ENCODE measurements at places on chromosomes 7 and 10.

DNA sequence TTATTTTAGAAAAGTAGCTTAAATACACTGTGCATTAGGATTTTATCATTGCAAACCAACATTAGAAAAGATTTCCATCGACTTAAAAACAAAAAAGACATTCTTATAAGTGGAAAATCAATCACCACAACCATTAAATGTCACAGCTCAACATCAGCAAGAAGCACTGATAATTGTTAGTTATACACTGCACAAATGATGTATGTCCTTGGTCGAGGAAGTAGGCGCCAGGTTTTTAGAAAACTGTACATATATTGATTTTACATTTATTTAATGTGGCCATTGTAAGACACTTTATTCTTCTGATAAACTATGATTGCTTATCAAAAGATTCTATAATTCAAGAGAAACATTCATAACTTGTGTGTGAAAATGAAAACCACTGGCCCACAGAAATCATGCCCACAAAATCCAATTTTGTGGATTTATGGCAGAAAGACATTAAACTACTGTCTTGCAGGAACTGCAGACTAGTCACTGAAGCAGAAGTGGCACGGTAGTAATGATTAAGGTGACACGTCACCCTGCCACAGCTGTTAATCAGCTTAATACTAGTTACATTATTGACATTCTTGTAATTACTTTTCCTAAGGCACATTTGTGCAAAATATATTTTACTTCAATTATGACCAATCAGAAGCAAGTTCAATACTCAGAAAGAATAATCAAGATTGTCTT lies 79.4 kb downstream of the VPS41 start:
- DNase-seq: no peak

DNA sequence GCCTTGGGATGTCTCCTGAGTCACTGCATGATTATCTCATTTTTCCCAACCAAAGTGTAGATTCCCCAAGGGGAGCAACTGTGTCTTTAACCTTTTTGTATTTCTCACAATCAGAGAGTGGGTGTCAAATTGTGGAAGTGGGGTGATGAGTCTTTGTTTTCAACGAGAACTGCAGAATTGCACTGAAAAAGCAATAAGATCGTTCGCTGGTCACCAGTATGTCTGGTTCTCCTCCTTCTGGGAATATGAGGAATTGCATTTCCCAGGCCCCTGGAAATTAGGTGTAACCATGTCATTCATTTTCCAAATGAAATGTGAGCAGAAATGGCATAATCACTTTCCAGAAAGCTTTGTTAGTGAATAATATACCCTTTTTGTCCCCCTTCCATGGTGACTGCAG lies 326.9 kb downstream of the GPAM start:
- DNase-seq: no peak

- DNase-seq: no peak
Observed at GRCh38 chr10:91629715-91630549, 2.9 kb downstream of the PPP1R3C start.

DNA sequence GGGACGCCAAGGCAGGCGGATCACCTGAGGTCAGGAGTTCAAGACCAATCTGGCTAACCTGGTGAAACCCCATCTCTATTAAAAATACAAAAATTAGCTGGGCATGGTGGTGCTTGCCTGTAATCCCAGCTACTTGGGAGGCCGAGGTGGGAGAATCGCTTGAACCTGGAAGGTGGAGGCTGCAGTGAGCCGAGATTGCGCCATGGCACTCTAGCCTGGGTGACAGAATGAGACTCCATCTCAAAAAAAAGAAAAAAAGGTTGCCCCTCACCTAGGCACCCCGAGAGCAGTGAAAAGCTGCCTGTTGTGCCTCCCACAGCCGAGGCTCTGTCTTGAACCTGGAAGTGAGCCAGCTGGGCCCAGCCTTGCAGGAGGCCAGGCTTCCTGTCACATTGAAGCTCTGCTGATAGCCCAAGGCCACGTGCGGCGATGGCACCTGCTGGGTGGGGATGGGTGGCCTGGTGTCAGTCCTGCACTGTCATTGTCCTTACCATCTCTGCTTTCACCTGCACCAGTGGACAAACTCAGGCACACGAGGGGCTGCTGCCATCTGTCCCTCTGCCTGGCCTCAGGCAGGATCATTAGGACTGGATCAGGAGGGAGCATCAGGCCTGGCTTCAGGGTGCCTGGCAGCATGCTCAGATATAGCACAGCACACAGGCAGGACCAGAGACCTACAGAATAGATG lies 37.8 kb downstream of the DNAJB12 start:
- no peak for DNase-seq

DNA sequence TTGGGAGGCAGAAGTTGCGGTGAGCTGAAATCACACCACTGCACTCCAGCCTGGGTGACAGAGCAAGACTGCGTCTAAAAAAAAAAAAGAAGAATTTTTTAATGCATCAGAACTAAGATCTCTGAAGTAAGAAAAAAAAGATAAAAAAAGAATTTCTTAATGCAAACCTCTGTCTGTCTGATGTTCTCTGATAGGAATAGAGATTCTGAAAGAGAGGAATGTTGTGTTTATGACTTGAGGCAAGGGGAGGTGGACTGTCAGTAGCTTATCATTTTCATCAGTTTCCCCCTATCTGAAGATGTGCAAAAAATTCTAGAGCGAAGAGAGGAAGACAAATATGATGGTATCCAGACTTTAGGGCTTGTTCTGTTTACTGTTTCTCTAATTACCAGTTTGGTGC lies 121.5 kb downstream of the SEC23IP start:
- no peak for DNase-seq

GRCh38 chr7:6705959-6706665 lies 635 bp downstream of the ZNF12 start:
- peak; percentile 17 for DNase-seq

DNA sequence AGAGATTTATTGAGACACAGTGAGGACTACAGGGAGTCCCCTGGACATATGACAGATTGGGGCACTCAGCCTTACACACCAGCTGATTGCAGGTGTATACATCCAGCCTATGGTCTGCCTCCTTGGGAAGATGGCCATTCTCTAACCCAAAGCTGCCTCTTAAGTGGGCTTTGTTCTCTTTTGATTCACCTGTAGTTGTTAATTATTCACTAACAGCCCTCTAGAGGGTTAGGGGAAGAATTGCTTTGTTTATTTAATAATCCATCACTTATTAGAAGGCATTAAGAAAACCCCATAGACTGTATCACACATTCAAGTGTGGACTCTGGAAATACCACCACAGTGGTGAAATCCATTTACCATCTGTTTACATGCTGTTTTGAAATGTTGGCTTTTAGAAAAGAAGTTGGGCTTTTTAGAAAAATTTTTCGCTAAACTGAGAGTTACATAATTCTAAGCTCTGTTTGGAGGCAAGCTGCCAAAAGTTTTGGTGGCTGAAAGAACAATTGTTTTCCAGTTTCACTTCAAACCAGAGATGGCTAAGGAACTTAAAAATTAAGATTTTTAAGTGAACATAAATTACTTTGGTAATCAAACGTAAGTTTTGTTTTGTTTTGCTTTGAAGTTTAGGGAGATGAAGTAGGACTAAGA lies 379.1 kb downstream of the ADRA2A start:
- DNase-seq: no peak

DNA sequence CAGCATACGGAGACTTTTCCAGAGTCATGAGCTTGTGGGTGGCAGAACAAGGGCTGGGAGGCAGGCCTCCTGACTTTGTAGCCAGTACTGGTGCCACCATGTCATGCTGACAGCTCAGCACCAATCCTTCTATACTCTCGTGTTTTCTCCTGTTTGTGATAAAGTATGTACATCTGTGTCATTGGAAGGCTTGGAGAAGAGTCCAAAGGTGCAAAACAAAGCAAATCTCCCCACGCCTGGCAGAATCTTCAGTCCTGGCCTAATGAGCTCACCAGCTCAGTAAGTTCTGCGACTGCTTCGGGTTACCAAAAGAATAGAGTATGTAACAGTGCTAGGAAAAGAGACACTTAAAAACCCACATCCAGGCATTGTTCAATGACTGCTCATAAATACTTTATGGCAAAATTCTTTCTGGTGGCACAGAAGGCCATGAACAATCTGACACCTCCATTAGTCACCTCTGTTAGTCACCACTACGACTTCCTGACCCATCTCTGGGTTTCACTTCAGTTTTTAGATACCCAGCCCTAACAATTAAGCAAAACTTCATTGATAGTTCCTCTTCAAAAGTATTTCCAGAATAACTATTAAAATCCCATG lies 24.5 kb downstream of the STEAP1 start:
- no peak for DNase-seq

DNA sequence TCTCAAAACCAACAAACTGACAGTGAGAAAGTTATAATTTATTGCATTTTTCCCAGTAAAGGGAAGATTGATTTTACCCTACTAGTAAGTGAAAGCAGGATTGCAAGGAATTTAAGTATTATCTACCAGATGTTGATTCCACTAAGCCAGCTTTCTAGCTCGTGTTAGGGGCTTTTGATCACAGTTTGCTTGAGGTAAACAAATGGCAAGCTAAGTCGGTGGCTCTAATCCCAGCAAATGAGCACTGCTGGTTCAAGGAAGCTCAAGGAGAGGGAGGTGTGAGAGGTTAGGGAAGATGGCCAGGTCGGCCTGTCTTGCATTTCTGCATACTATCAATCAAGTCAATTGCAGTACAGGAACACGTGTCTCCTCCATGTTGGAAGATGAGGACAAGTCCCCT lies 448.7 kb upstream of the POM121L12 start:
- DNase-seq: no peak

- DNase-seq: no peak
Observed at GRCh38 chr7:82506702-82507101, 63.1 kb upstream of the CACNA2D1 start.

DNA sequence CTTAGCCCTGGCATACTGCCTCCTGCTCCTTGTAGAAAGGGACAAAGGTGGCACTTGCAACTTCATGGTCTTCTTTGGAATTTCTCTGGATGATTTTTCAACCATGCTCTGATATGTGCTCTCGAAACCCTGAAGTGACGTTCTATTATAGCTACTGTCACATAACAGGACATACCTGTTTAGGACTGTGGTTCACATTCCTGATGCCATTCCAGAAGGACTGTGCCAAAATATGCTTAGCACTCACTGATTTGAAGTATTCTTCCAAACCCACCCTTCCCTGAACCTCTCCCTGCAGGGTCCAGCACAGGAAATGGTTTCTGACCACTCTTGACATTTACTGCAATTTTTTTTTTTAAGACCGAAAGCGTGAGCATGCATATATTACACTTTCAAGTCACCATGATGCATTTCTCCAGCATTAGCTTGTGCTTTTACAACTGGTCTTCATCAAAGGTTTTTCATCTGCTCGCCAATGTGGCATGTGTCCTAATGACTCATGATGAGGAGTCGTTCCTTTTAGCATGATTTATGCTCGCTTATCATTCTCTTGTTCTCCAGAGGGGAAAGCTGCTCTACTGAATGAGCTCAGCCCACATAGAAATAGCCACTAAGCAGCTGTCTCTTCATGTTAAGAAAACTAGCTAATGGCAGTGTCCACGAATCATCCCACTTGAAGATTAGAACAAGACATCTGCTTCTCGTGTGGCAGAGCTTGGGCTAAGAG lies 135.2 kb downstream of the ADAM12 start:
- no peak for DNase-seq

DNA sequence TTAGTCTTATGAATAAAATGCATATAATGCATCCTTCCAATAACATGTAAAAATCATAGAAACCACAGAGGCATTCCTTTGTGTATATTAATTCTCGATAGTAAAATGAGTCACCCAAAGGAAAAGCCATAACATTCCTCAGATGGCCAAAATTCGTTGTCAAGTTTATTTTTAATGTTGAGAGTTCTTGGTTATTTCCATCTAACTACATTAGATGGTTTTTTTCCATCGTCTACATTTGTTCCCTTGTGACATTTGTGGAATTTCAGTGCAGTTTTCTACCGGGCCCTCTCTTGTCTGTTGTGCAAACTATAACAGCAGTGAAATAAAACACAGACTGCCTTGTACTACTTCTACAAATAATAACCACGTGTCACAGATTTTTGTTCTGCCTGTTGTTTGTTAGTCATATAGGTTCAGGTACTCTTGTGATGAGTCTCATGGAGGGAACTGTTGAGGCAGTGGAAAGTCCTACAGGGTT lies 54.7 kb upstream of the CCAR1 start:
- DNase-seq: no peak

- DNase-seq: no peak
Observed at GRCh38 chr10:48266528-48266927, 8.0 kb downstream of the FRMPD2 start.

GRCh38 chr7:27073076-27073475 lies 22.7 kb downstream of the HOXA1 start:
- no peak for DNase-seq

GRCh38 chr10:51659344-51659743 lies 40.1 kb downstream of the CSTF2T start:
- no peak for DNase-seq

- no peak for DNase-seq
Observed at GRCh38 chr7:98078197-98078870, 28.3 kb upstream of the LMTK2 start.

- DNase-seq: no peak
Observed at GRCh38 chr7:140223515-140224221, 46.9 kb upstream of the KDM7A start.

- no peak for DNase-seq
Observed at GRCh38 chr7:55066938-55067337, 48.1 kb downstream of the EGFR start.

- peak; percentile 7 for DNase-seq
Observed at GRCh38 chr7:16421333-16422102, at the start of gene CRPPA. Gene CRPPA (minus strand): TSS chr7:16421538. CDS start chr7:16421322, 216 bp downstream.

DNA sequence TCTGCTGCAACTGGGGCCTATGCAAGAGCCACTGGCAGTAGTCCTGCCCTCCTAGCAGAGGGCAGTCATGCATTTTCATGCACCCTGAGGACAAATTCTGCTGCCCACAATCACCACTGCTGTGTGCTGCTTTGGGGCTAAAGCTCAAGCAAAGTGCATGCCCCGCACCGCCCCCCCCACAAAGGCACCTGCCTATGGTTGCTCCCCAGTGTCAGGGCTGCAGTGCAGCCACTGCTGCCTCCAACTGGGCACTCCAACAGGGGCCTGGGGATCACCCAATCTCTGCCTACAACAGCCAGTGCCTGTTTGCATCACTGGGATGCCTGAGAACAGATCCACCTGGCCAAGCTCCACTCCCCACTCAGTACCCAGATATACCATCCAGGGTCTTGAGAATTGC lies 417.0 kb downstream of the HTR7 start:
- DNase-seq: no peak

DNA sequence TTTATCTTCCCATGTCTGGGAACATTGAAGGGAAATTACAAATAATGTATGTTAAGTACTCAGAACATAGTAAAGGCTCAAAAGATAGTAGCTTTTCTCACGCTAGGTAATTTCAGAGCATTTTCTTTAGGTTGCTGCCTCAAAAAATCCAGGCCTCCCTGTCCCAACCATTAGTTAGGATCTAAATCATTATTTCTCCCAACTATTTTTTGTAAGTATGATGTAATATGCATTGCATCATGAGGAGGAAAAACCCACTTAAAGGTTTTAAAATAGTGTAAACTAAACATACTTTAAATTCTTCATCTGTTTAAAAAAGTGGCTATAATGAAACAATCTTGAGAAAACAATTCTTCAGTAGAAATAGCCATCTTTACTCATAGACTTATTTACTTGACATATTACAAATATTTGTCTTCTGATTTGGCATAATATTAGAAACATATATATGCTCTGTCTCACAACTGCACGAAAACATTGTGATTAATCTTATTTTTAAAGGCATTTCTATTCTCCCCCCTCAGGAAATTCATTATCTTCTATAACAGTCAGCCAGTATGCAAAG lies 329.3 kb downstream of the ELMO1 start:
- DNase-seq: no peak

GRCh38 chr10:117514971-117515370 lies 27.6 kb upstream of the EMX2 start:
- no peak for DNase-seq

GRCh38 chr10:123852411-123852951 lies 39.1 kb downstream of the CPXM2 start:
- no peak for DNase-seq

Measured in stimulated activated CD4-positive, alpha-beta T cell treated with anti-CD3 and anti-CD28 coated beads, Interleukin-12 subunit alpha, Interleukin-12 subunit beta, amount 100 ng/mL, for 48 hours (primary cell).